HuH-7 (cell line): ENCODE measurements at places on chromosomes 6 and 20.

GRCh38 chr6:33324125-33324524 is 6.6 kb upstream of the ZBTB22 start:
- no peak for DNase-seq

DNA sequence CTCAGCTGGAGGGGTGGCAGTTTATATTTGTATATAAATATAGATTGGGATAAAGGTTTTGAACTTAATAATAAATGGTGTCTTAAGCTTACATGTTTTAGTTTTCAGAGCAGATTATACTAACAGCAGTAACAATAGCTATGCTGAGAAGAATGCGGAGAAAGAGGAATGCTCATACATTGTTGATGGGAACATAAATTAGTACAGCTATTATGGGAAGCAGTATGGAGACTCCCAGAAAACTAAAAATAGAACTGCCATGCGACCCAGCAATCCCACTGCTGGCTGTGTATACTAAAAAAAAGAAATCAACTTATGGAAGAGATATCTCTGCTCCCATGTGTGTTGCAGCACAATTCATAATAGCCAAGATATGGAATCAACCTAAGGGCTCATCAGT is 127.9 kb downstream of the BCKDHB start:
- DNase-seq: no peak

DNA sequence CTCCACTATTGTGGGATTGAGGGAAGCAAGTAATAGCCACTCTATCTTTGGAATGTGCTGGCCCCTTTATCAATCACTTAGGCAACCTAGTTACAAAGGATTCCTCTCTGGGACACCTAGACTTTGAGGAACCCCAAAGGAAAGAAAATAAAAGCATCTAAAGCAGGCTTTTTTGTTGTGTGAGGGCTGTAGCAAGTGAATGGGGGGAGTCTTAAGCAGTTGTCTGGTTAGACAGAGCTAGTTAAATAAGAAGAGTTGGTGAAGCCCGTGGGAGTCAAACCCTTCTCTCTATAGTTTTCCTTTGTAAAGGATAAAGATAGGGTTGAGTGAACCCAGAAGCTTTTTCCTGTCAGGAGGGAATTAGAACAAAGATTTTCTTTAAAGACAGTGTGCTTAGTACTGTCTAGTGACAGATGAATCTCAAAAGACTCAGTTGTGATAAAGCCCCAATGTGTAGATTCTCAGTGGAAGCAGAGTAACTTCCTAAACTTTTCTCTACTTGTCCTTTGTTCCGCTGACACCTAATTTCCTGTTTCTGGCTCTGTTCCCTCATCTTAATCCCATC is 63.3 kb downstream of the HDGFL1 start:
- no peak for DNase-seq

- DNase-seq: no peak
Observed at GRCh38 chr6:108648191-108648590, 87.5 kb downstream of the FOXO3 start.

GRCh38 chr6:135796643-135797305 is 54.7 kb upstream of the PDE7B start:
- no peak for DNase-seq
